ENCODE measurements at places on chromosomes 1 and 21.

- DNase-seq, result no peak
Observed at GRCh38 chr1:19313961-19314882, 2.1 kb downstream of the SLC66A1 start.

DNA sequence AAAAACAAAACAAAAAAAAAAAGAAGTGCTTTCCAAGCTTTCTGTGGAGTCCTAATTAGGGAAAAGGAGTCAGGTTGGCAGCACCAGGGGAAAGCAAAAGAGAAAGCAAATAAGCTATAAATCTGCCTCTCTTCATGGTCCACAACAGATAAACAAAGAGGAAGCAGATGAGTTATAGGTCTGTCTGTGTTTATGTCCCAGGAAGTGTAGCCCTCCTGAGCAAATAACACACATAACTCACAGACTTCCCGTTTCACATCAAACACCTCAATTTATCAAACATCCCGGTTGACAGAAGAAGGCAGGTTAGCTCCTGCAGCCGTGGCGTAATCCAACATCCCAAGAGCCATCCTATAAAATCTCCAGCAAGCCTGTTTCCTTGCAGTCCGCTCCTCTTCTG is 5.6 kb upstream of the SLC2A5 start:
- DNase-seq, result no peak

- DNase-seq, result no peak
Observed at GRCh38 chr1:192104852-192105251, 53.4 kb upstream of the RGS18 start.

- DNase-seq, result peak; percentile 16
Observed at GRCh38 chr1:175192111-175192629, 406 bp downstream of the KIAA0040 start.

GRCh38 chr1:109770331-109771095 is 6.8 kb upstream of the EPS8L3 start:
- DNase-seq, result no peak

GRCh38 chr1:202234331-202235002 is 40.9 kb downstream of the LGR6 start:
- no peak for DNase-seq

All from stimulated activated CD4-positive, alpha-beta T cell treated with anti-CD3 and anti-CD28 coated beads, TNF-alpha, amount 100 ng/mL, for 1 hour (primary cell).